ENCODE measurements at places on chromosomes 1 and 21.

- DNase-seq = peak; percentile 19
- H3K27ac ChIP-seq = no peak overlapping the region
- no peak overlapping the region for H3K4me3 ChIP-seq
- H3K4me1 ChIP-seq = peaks cover 9% of the 10 kb centered on the region
These were observed 116.7 kb downstream of the CDC7 start for GRCh38 chr1:91617285-91617765.

- peaks cover 33% of the 10 kb centered on the region for H3K27me3 ChIP-seq
- H3K27ac ChIP-seq = no peak overlapping the region
- H3K36me3 ChIP-seq = no peaks in the 10 kb centered on the region
These were observed 124.1 kb upstream of the AJAP1 start for GRCh38 chr1:4530166-4530785.

GRCh38 chr1:225329041-225329440 is 98.8 kb downstream of the LBR start:
- H3K4me3 ChIP-seq = no peak overlapping the region
- no peak overlapping the region for H3K27ac ChIP-seq
- H3K27me3 ChIP-seq = no peaks in the 10 kb centered on the region

- peaks cover 7% of the 10 kb centered on the region for H3K27me3 ChIP-seq
- no peaks in the 10 kb centered on the region for H3K36me3 ChIP-seq
- no peaks in the 10 kb centered on the region for H3K4me1 ChIP-seq
These were observed 154.8 kb downstream of the TM2D1 start for GRCh38 chr1:61570191-61570590.

GRCh38 chr1:43035821-43036741 is 77.4 kb upstream of the SLC2A1 start:
- no peaks in the 10 kb centered on the region for H3K36me3 ChIP-seq
- H3K4me1 ChIP-seq = peaks cover 42% of the 10 kb centered on the region
- no peak for DNase-seq

- peaks cover 38% of the 10 kb centered on the region for H3K4me1 ChIP-seq
- no peak overlapping the region for H3K27ac ChIP-seq
- no peak overlapping the region for H3K4me3 ChIP-seq
- DNase-seq = no peak
These were observed 81.4 kb downstream of the TGFBR3 start for GRCh38 chr1:91804546-91805023.

DNA sequence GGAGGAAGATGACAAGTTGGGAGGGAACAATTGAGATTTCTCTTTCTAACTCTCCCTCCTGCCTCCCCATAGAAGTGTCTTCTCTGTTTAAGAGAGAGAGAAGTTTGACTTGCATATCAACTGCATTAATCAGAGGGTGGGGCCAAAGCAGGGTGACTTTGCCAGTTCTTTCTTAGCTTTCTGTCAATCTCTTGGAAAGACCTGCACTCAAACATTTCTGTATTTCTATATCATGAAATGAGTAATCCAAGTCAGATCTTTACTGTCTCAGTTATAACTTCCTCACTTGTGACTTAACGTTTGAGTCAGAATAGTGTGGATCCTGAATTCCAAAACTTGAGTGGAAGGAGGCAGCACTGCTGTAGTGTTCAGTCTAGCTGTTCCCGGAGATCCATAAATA is 180.8 kb upstream of the KCNK2 start:
- peaks cover 6% of the 10 kb centered on the region for H3K4me1 ChIP-seq
- no peak for DNase-seq
- H3K27ac ChIP-seq = no peak overlapping the region
- no peak overlapping the region for H3K4me3 ChIP-seq
- peaks cover 7% of the 10 kb centered on the region for H3K27me3 ChIP-seq

GRCh38 chr1:205325334-205325884 is 3.9 kb upstream of the NUAK2 start:
- no peak overlapping the region for H3K27ac ChIP-seq
- H3K27me3 ChIP-seq = peaks cover 13% of the 10 kb centered on the region
- H3K36me3 ChIP-seq = no peaks in the 10 kb centered on the region

GRCh38 chr1:111605576-111605975 is 14.0 kb upstream of the RAP1A start:
- H3K27ac ChIP-seq = peak overlapping the region; percentile 83
- DNase-seq = no peak
- H3K4me1 ChIP-seq = peaks cover 35% of the 10 kb centered on the region
- peaks cover 20% of the 10 kb centered on the region for H3K36me3 ChIP-seq

DNA sequence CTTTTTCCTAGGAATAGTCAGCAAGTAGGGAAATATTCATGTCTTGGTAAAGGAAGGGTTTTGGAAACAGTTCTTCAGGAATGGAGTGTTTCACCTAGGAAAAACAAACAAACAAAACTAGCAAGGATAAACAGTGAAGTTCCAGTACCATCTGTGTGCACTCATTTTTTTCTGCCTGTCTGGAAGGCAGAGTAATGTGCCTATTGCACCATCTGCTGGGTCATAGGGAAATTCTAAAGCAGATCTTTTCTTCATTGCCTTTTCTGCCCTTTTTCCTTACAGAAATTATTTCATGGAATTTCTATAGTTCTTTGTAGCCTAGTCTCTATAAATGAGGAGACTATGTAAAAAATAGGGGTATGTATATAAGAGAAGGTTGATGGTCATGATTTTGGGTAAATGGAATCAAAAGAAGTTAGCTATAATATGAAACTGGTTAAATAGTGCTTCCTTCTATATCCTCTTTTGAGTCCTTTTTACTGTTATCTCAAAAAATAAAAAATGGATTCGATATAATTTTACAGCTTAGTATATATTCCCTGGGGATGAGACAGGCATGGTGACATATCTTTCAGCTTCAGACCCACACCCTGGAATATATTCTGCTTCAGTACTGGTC is 3.4 kb upstream of the HRNR start:
- H3K4me3 ChIP-seq = no peak overlapping the region
- no peak for DNase-seq
- no peak overlapping the region for H3K27ac ChIP-seq
- H3K4me1 ChIP-seq = no peaks in the 10 kb centered on the region
- H3K36me3 ChIP-seq = no peaks in the 10 kb centered on the region

DNA sequence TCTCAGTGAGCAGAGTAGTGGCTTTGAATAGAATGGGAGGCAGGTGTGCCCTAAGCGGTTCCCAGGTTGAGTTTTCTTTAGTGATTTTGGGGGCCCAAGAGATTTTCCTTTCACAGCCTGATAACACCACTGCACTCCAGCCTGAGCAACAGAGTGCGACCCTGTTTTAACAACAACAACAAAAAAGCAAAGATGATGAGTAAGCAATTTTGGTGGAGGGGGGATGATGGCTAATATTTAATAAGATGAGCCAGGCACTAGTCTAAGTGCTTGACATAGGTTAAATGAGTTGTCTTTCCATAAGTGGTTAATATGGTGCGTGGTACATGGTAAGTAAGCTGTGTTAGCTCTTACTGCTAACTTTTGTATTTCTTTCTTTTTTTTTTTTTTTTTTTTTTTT is 2.0 kb downstream of the RNPEP start:
- H3K4me3 ChIP-seq = peak overlapping the region; percentile 98
- H3K27ac ChIP-seq = no peak overlapping the region
- no peak for DNase-seq
- peaks cover 33% of the 10 kb centered on the region for H3K4me1 ChIP-seq
- H3K27me3 ChIP-seq = peaks cover 6% of the 10 kb centered on the region

DNA sequence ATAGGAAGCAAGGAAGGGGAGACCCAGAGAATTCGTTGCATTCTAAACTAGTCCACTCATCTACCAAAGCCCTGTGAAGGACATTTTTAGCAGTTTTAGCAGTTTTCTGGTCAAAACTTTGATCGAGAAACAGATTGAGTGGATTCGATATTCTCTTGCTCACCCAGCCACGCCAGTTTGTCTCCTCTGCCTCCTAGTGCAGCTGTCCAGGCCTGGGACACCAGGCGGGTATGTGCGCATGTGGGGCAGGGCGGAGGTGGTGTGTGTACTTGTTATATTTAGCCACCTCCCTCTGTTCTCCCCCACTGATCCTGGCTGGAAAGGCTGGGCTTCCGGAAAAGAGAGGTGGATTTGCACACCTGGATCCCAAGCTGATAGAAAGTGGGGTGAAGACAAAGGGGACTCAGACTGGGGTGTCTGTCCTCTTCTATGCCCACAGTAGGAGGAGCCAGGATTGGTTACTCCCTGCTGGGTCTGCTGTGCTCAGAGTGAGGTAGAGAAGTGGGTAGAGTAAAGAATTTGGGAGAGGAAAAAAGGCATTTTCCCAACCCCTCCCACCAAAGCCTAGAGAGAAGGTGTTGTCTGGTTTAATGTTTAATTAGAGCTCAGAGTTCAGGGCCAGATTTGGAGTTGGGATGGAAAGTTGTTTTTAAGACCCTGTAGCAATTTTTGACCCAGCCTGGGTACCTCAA is 3.8 kb downstream of the LMNA start:
- no peak for DNase-seq
- peaks cover 17% of the 10 kb centered on the region for H3K36me3 ChIP-seq
- peak overlapping the region; percentile 59 for H3K27ac ChIP-seq
- H3K4me1 ChIP-seq = peaks cover 65% of the 10 kb centered on the region
- H3K4me3 ChIP-seq = no peak overlapping the region

DNA sequence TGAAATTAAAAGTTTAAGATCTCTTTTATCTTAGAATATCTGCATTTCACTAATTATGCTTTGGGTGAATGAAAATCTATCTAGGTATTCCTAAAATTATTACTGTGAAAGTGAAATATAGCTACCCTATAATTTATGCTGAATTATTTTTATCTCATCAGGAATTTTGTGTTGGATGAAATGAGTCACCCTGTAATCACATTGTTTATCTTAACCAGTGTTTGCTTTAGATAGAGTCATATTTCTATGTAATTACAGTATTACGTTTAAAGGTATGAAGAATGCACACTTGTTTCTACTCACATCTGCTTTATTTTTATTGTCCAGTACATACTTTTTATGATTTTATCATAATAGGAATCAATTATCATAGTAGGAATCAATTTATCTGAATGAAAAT is 249.2 kb downstream of the NCAM2 start:
- peaks cover 6% of the 10 kb centered on the region for H3K27me3 ChIP-seq
- H3K4me1 ChIP-seq = no peaks in the 10 kb centered on the region
- no peaks in the 10 kb centered on the region for H3K36me3 ChIP-seq
- H3K27ac ChIP-seq = no peak overlapping the region
- no peak for DNase-seq

DNA sequence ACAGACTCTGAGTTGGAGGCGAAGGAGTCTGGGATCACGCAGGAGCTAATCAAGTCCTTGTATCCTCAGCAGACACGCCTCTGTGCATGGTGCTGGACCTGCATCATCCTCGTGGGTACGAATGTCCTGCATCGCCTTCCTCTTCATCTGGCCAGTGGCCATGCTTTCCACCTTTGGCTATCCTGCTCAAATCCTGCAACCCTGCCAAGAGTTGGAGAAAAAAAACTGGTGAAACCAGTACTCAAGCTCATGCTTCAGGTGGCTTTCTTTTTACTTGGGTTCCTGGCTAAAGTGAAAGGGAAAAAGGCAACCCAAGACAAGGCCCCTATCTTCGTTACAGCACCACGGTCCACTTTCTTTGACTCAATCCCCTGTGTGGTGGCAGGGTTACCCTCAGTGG is 8.9 kb downstream of the SETSIP start:
- DNase-seq = no peak
- no peaks in the 10 kb centered on the region for H3K36me3 ChIP-seq
- no peak overlapping the region for H3K4me3 ChIP-seq
- H3K27ac ChIP-seq = no peak overlapping the region
- H3K27me3 ChIP-seq = no peaks in the 10 kb centered on the region
- H3K4me1 ChIP-seq = no peaks in the 10 kb centered on the region

GRCh38 chr1:161986328-161986727 is 37.3 kb downstream of the OLFML2B start:
- H3K4me3 ChIP-seq = no peak overlapping the region
- DNase-seq = no peak
- peaks cover 20% of the 10 kb centered on the region for H3K27me3 ChIP-seq
- H3K4me1 ChIP-seq = peaks cover 10% of the 10 kb centered on the region
- no peak overlapping the region for H3K27ac ChIP-seq

GRCh38 chr1:244276646-244277045 is 175.1 kb downstream of the ADSS2 start:
- peaks cover 31% of the 10 kb centered on the region for H3K4me1 ChIP-seq
- no peak for DNase-seq
- no peak overlapping the region for H3K4me3 ChIP-seq

DNA sequence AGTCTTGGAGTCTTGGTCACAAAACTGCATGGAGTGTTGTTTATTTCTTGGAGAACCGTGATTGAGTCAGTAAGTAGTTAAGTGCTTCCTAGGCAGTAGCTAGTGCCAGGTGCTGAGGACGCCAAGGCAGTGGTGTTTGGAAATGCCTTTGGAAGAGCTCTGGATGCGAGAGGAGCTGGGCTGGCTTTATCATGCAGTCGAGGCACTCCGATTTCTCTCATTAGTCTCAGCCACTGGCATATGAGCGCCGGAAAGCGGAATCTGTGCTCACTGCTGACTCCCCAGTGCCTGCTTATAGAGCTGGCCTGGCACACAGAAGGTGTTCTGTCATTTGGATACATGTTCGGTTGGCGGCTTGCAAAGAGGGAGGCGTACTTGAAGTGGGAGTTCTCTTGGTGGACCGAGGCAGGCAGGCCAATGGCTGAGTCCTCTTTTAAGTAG is 3.6 kb downstream of the TENT5C start:
- no peak overlapping the region for H3K27ac ChIP-seq
- H3K36me3 ChIP-seq = no peaks in the 10 kb centered on the region
- peaks cover 38% of the 10 kb centered on the region for H3K27me3 ChIP-seq
- peaks cover 49% of the 10 kb centered on the region for H3K4me1 ChIP-seq

DNA sequence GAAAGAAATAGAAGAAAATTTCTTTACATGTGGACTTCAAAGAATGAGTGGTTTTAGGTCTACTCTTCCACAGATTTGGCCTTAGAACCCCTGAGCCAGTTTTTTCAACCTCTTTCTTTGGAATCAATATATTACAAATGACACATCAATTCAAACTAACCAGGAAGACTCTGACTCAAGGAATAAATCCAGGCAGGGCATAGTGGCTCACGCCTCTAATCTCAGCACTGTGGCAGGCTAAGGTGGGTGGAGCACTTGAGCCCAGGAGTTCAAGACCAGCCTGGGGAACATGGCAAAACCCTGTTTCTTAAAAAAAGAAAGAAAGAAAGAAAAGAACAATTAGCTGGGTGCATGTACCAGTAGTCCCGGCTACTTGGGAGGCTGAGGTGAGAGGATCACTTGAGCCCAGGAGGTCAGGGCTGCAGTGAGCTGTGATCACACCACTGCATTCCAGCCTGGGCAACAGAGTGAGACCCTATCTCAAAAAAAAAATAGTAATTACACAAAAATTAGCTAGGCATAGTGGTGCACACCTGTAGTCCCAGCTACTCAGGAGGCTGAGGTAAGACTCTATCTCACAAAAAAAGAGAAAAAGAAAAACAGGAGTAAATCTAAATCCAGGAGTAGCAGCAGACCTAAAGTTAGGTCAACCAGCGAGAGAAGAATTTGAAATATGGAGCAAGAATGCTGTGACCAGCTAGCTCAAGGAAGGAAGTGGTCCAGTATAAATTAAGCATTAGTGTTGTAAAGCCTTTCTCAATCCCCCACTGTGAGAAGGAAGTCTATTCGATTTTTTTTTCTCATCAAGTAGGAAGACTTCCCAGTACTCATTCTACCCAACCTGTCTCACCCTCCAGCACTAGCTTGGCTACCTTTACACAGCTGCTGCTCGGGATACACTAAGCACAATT is 1.9 kb downstream of the SORT1 start:
- no peaks in the 10 kb centered on the region for H3K36me3 ChIP-seq
- no peak for DNase-seq
- no peak overlapping the region for H3K27ac ChIP-seq
- peak overlapping the region; percentile 96 for H3K4me3 ChIP-seq
- peaks cover 74% of the 10 kb centered on the region for H3K4me1 ChIP-seq

GRCh38 chr1:111212634-111213335 is 12.3 kb upstream of the DENND2D start:
- H3K4me3 ChIP-seq = no peak overlapping the region
- H3K27me3 ChIP-seq = peaks cover 8% of the 10 kb centered on the region
- DNase-seq = no peak
- H3K27ac ChIP-seq = no peak overlapping the region
- no peaks in the 10 kb centered on the region for H3K36me3 ChIP-seq

GRCh38 chr1:221886743-221887414 is 145.0 kb upstream of the DUSP10 start:
- H3K4me3 ChIP-seq = no peak overlapping the region
- H3K27me3 ChIP-seq = peaks cover 3% of the 10 kb centered on the region
- peaks cover 23% of the 10 kb centered on the region for H3K4me1 ChIP-seq
- no peak overlapping the region for H3K27ac ChIP-seq
